ENCODE measurements at places on chromosomes 1 and 21.

DNA sequence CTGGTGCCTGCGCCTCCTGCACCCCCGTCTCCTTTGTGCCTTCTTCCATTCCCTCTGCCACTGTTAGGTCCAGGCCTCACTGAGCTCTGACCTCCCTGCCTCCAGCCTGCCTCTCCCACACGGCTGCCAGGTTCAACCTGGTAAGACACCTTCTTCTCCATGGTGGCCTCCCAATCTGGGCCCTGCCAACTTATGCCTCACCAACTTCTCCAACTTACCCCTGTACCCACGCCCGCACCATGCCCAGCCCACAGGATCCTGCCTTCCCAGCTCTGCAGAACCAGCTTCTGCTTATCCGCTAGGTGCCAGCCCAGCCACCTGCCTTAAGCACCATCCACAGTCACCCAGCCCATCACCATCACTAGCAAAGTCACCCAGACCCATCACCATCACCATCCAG is 37.2 kb downstream of the PDE9A start:
- no peak for DNase-seq

DNA sequence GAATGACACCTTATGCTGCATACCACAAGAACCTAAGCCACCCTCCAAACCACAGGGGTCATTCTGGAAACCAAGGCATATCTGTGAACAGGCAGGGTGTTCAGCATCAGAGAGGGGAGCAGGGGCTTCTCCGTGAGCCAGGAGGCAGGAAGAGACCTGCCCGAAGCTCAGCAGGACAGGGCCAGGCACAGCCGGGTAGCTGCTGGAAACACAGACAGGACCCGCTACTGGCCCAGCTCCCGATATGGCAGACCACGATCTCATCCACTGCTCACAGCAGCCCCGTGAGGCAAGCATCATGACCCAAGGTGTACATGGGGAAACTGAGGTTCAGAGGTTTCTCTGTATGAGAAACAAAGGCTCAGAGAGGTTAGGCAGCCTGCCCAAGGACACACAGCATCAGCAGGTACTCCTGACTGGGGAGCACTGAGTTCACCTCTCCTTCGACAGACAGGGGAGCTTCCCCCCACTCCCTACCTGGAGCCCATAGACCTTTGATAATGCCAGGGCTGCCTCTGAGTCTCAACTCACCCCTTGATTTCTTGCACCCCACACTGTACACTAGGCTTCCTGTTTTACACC is 317.7 kb downstream of the MATN1 start:
- peak; percentile 21 for DNase-seq

- no peak for DNase-seq
Observed at GRCh38 chr21:39381009-39381408, 32.1 kb upstream of the HMGN1 start.

DNA sequence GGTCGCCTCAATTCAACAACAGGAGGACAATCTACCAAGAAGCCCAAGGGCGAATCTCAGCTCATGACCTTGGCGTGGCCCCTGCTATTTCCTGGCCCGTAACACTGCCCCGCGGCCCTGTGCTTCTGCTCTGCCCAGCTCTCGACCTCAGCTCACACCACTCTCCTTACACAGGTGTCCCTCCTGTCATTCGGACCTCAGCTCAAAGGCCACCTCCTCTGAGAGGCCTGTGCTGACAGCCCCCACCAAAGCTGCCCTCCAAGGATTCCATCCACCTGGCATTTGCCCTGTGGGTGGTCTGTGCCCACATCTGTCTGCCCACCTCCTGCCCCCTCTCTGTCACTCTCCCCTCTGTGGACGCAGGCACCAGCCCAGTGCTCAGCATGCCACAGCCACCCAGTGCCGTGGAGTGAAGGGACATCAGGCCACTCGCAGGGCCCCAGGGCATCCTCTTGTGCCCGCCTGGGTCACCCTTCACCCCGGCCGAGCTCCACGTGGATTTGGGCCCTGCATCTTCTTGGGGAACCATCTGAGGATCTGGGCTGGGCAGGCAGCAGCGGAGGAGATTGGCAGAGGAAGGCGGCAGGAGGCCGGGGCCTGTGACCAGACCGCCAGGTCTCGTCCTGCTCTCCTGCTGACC is 70.3 kb downstream of the DHRS3 start:
- DNase-seq, result no peak

DNA sequence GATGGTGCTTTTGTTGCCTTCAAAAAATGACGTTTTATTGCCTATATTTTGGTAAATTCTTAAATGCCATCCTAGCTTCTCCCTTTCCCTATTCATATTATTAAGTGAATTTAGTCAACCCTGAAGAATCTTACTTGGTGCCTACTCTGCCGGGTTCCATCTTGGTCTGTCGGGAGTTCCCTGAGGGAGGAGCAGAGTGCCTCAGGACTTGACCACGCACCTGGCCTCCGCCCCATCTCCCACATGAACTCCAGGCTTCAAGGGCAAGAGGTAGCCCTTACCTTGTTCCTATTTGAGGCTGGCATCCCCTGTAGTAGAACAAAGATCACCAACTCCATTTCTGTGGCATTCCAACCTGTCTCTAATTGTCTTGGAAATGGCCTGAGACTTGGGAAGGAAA is 21.5 kb downstream of the VANGL2 start:
- DNase-seq, result no peak

GRCh38 chr1:46423574-46424240 is 29.6 kb downstream of the FAAH start:
- DNase-seq, result no peak

GRCh38 chr1:3482378-3482849 is 27.9 kb downstream of the ARHGEF16 start:
- peak; percentile 73 for DNase-seq

DNA sequence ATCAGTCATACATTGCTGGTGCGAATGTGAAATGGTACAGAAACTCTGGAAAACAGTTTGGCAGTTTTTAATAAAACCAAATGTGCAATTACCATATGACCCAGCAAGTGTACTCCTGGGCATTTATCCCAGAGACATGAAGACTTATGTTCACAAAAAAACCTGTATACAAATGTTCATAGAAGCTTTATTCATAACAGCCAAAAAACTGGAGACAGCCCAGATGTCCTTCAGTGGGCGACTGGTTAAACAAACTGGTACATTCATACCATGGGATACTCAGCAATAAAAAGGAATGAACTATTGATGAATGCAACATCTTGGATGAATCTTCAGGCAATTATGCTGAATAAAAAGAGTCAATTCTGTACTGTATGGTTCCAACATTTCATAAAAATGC is 97.8 kb downstream of the DTL start:
- no peak for DNase-seq

- no peak for DNase-seq
Observed at GRCh38 chr1:171422511-171422910, 62.8 kb upstream of the PRRC2C start.

DNA sequence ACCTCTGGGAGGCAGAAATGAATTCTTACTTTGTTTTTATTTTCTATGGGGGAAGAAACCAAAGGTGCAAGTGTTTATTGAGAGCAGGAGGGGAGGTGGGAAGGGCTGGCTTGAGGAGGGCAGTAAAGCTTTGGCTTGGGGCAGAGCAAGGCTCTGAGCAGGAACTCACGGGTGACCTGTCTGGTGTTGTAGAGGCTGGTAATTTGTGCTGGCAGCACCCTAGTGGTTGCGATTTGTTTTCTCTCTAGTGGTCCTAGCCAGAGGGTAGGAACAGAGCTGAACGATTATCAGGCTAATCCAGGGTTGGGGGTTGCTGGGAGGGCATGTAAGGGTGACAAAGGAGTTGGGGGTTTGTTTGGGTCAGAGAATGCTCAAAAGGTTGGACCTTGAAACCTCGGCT is 16.6 kb downstream of the TMCC2 start:
- no peak for DNase-seq

DNA sequence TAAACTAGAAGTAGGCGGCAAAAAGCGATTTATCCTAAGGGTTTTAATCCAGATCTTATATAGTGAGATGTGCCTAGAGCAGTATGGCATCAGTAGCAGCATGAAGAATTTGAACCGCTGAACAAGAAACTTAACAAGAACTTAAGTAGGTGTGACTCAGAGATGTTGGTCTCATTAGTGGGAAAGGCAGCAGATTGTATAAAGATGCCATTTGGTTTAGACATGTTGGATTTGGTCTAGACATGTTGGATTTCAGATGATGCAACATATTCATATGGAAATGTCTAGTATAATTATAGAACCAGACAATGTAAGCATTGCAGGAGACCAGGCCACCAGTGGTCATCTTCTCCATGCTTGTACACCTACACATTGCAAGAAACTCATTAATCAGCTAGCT is 42.1 kb upstream of the ZP4 start:
- no peak for DNase-seq

- DNase-seq, result no peak
Observed at GRCh38 chr1:165841582-165842017, 14.2 kb downstream of the UCK2 start.

DNA sequence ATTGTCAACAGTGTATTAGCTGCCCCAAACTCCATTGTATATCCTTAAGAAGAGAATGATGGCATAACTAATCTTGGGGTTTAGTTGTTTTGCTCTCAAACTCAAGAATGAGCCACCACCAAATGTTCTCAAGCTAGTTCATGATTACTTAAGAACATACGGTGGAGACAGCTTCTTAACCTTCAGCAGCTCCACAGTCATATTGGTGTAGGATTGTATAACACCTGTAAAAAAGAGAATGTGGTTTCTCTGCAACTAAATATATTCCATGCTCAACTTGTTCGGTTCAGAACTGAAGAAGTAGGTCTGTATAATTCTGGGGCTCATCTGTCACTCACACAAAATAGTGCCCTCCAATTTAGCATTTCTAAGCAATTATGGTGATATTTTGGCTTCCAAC is 177.9 kb upstream of the DUSP10 start:
- no peak for DNase-seq

DNA sequence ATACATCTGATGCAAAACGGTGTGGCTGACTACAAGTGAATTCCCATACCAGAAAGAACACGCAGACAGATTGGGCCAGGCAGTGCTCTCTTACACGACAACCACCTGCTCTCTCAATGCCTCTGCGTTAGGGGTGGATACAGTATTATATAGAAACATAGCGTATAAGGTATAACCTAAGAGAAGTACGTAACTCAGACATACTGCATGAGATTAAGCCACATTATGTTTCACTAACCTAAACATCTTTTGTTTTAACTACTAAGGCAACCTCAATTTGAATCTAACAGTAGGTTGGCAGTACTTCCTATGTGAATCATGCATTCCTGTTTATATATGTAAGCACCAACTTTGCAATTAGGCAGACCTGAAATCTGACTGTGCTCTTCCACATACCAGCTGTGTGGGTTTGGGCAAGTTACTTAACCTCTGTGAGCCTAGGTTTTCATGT is 58.1 kb upstream of the COA6 start:
- no peak for DNase-seq

GRCh38 chr1:32759997-32760623 is 57.0 kb downstream of the YARS1 start:
- peak; percentile 99 for DNase-seq

GRCh38 chr21:42675403-42675802 is 22.0 kb downstream of the PDE9A start:
- no peak for DNase-seq

DNA sequence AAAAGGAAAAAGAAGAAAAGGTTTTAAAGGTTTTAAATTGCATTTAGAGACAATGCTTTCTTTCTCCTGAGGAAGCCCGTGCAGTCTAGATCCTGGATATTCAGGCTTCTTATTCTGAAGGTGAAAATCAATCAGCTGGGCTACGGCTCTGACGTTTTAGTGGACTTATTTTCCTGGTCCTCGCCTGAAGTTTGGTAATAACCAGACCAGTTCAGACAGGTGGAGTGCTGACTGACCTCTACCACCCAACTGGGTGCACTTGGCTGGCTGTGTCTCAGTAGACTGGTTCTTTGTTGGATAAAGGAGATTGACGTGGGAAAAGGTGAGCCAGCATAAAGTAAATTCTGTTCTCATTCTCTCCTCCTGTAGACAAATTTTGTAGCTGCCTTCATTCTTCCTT is 7.2 kb upstream of the ATP1A1 start:
- DNase-seq, result no peak
